ENCODE measurements at places on chromosomes 5 and 9.

- DNase-seq, result no peak
Observed at GRCh38 chr5:66704790-66705425, 108.7 kb downstream of the MAST4 start.

- DNase-seq, result peak; percentile 6
Observed at GRCh38 chr9:72154468-72155285, 5.4 kb downstream of the GDA start.

- no peak for DNase-seq
Observed at GRCh38 chr5:144395704-144396103, 225.0 kb downstream of the KCTD16 start.

DNA sequence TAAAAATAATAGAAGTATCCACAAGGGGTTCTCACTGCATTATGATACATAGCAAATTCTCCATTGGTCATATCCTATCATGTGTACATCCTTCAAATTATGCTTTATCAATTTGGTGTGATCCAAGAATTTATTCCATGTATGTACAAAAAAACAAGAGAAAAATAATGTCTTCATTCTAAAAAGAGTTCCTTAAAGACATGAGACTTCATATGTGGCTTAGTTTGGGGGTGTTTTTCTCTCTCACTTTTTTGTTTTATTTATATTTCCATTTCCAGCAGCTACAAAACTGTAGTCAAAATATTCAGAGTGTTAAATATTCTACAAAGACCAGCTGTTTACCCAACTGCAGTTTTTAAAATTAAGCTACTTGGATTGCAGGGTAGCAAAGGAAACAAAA lies 972.0 kb downstream of the DTWD2 start:
- no peak for DNase-seq

- DNase-seq, result no peak
Observed at GRCh38 chr9:92147852-92148180, 32.6 kb upstream of the SPTLC1 start.

GRCh38 chr9:33294670-33295432 lies 4.5 kb downstream of the NFX1 start:
- DNase-seq, result no peak

DNA sequence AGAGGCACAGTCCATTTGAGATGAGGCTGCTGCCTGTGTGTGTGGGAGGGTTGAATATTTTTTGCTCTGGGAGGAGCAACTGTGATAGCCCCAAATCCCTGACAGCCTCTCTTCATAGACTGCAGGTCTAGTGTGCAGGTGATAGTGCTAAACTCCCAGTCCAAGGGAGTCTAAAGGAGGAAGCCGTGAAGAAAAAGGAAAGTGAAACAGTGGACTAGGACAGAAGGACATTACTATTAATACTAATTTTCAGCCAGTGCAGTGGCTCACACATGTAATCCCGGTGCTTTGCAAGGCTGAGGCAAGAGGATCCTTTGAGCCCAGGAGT lies 295.0 kb downstream of the PDE4D start:
- no peak for DNase-seq

- no peak for DNase-seq
Observed at GRCh38 chr9:85577353-85577952, 164.3 kb downstream of the AGTPBP1 start.

DNA sequence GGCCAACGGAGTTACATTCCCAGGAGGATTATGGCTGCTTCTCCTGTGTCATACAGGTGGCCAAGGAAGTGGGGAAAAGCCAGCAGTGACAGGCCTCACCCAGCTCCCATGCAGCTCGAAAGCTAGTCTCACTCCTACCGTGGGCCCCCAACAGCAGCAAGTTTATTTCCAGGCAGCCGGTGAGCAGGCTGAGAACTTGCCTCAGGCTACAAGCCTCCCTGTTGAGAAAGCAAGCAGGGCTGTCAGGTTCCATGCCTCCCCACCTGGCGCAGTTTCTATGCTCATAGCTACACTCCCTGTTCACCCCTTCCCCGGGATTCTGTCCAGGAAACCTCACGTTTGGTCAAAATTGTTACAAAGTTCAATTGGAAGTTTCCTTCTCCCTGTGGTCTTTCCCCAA lies 27.5 kb upstream of the DNAH5 start:
- DNase-seq, result no peak

- no peak for DNase-seq
Observed at GRCh38 chr5:124071039-124071438, 559.1 kb downstream of the CSNK1G3 start.

GRCh38 chr5:121273833-121274433 lies 577.7 kb upstream of the FTMT start:
- DNase-seq, result no peak

DNA sequence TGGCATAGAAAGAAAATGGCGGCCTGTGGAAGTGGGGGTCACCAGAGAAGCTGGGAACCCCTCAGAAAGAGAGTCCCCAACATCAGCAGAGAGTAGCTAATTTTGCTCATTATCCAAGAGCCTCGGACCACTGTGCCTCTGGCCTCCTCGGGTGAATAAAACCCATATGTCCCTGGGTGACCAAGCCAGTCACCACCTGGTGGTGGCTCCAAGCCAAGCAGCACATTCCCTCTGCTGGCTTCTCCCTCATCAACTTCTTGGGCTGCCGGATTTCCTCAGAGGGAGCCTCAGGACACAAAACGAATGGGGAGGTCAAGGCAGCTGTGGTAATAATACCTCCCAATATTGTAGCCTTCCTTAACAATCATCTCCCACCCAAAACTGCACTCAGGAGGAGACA lies 242.5 kb downstream of the NFIB start:
- no peak for DNase-seq

DNA sequence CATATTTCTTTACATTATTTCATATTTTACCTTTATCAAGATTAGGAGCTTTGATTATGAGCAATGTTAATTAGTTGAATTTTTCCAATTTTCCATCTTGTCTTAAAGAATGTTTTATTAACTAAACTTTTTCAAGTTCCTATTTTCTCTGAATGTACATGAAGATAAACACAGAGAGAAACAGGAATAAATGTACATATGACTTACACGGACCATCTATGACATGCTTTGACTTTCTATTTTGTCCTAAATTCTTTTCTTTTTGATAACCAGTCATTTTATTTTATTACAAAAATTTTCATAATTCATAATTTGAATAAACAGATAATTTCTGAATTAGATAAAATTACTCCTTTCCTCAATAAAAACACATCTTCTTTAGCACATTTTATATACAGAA lies 1038.8 kb upstream of the ARRDC3 start:
- no peak for DNase-seq

DNA sequence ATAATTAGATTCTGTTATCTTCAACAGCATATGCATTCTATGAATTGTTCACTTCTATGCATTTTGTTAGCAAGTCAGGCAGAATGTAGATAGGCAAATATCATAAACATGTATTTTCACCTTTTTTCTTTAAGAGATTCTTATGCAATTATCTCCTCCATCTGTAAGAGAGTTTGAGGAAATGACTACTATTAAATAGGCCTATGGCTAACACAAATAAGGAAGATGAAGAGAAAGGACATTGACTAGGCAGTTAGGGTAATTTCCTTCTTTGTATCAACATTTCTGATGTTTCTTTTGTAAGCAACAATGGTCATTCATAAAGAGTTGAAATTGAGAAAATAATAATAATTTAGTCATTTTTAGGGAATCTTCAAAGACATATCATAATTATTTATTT lies 145.2 kb upstream of the CDH12 start:
- DNase-seq, result no peak

DNA sequence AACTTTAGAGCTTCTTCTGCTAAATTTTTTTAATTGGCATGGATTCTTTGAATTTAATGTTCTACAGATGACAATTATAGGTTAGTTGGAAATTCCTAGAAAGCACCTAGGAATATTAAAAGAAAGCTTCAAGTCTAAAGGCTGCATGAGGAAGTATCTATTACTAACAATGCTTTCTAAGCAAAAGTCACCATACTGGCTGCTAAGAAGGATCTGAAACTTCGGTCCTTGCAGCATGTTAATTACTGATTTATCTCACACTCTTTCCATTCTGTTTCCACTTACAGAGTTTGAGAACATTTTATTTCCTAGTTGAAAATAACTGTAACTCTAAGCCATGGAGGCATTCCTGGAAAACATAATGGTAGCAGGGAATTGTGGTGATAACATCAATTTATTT lies 8.4 kb downstream of the SEMA6A start:
- no peak for DNase-seq
